Right renal cortex interstitium (tissue), 3 donors: ENCODE measurements at places on chromosomes 12 and 14.

DNA sequence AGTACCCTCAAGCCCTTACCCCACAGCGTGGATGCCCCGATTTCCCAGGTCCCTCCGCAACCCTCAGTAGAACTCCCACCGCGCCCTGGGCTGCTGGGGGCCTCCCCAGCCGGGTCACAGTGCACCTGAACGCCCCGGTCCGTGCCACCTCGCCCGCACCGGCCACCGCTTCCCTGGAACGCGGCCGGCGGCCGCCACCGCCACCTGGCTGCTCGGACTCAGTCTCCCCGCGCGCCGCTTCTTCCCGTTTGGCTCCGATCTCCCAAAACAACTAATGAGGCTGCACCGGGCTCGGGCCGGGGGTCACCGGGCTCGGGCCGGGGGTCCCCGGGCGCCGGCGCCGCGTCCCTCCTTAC is 1.0 kb downstream of the ITPK1 start:
- DNase-seq = no peak

DNA sequence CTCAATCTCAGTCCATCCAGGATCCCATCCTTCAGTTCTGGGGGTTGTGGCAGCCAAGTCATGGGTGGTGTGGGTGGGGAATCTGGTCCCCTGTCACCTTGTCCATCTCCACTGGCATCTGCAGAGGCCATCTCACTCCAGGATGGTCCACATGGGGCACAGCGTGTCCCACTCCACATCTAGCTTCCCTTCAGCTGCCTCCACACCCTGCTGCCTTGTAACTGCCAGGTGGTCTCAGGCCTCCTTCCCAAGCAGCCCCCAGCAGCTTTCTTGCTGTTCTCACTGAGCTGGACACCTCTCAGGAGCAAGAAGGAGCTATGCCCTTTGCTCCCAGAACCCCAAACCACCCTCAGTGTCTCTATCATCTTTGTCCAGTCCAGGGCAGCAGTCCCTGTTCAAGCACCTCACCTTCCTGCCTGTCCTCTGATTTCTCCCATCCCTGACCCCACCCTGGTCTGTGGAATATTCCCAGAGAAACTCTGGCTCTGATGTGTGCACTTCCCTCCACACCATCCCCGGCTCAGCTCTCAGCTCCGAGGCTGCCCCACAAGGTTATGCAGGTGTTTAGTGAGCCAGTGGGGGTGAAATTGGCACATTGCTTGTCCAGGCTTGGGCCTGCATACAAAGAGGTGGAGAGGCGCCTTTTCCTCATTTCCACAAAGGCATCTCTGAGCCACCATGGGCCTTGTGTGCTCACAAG is 13.7 kb upstream of the DYNC1H1 start:
- DNase-seq = no peak

- DNase-seq = no peak
These were observed 117.4 kb downstream of the DAD1 start for GRCh38 chr14:22471545-22472121.

- no peak for DNase-seq
These were observed 3.1 kb downstream of the C14orf39 start for GRCh38 chr14:60482743-60483142.

- no peak for DNase-seq
These were observed 151.7 kb downstream of the NUAK1 start for GRCh38 chr12:105986779-105987684.

- DNase-seq = no peak
These were observed 27.8 kb downstream of the FBXL14 start for GRCh38 chr12:1566449-1567135.

DNA sequence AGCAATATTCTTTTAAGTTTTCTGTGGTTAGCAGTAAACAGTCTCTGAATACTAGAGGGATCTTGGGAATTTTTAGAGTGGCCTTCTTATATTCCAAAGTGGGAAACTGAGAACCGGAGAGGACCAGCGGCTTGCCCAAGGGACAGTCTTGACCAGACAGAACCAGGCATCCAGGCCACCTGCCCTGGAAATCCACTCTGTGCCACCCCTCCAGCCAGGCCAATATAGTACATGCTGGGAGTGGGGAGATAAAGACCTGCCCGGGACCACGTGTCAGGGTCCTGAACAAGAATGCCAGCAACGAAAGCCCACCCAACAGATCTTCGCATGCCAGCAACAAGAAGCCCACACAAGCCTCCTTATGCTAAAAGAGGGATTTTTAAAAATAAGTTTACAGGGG is 49.4 kb upstream of the RIN3 start:
- no peak for DNase-seq

- no peak for DNase-seq
These were observed 22.6 kb downstream of the DERA start for GRCh38 chr12:15933751-15934150.

DNA sequence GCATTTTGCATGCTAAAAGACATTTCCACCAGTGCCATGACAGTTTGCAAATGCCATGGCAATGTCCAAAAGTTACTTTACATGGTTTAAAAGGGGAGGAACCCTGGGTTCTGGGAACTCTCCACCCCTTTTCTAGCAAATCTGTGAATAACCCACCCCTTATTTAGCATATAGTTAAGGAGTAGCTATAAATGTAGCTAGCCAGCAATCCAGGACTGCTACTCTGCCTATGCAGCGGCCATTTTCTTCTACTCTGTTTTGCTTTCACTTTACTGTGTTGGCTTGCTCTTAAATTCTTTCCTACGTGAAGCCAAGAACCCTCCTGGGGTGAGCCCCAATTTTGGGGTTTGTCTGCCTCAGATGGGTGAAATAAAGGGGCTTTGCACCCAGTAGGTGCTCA is 141.0 kb downstream of the PTPN11 start:
- no peak for DNase-seq

- no peak for DNase-seq
These were observed 67.5 kb downstream of the TNFAIP2 start for GRCh38 chr14:103190741-103191140.

GRCh38 chr12:21353487-21353886 is 18.8 kb upstream of the SLCO1A2 start:
- DNase-seq = no peak

DNA sequence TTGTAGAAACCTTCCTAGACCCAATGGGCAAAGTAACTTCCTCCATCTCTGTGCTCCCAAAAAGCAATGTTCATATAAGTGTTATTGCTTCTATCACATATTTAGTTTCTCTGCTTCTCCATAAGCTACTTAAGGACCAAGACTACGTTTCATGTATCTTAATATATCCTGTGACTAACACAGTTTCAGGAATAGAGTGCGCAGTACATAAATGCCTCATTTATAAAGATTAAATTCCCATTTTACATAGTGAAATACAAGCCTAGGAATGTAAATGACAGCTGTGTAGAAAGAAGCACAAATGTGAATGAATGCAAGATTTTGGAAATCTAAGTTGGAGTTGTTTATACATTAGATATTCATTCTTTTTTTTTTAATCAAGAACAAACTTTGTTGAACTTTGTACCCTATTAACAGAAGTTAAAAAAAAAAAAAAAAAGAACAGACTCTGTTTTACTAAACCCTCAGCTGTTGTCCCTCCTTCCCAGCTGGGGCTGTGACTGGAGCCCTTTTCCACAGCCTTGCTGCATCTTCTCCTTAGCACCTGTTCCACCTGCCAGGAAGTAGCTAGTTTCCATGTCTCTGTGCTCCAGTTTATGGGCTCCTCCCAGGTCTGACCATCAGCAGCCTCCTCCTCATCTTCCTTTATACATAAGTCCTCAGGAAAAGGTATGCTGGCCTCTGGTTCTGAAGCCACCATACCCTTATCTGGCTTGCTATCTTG is 7.0 kb upstream of the METTL17 start:
- no peak for DNase-seq

DNA sequence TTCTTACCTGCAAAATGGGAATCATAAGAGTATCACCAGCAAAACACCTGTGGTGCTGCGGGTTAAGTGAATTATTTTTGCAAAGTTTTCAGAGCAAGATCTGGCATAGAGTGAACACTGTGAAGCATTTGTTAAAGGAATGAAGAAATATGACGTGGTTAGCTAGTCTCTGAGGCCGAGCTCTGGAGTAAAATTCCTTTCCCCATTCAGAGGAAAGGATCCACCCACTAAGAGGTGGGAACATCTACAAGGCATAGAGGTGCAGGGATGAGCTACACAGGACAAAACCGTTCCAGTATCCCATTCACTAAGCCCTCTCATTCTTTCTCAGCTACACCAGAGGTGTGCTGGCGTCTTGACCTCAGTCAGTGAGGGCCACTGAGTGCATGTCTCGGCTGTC is 48.5 kb downstream of the JAG2 start:
- no peak for DNase-seq

DNA sequence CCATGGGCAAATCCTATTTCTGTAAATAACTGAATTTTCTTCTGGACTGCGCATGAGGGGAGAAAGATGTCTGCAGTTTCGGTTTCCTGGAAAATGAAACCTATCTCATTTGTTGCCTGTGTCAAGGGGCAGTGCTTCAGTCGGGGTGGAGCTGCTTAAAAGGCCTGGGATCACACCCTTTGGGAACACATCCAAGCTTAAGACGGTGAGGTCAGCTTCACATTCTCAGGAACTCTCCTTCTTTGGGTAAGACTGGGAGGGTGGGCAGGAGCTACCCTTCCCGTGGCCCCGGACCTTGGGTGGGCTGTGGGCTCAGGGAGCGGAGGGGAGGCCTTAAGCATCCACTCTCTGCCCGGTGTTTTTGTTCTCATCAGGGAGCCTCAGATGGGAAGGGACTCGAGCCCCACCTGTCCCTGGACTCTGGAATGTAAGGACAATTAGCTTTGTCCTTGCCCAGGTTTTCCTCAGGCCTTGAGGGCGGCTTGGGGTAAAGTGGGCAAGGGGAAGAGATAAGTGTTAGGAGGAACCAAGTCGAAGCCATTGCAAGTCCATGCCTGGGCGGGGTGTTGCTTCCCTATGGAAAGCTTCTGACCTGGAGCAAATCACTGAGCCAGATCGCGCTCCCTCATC is at the start of gene IFI27:
IFI27 (plus strand) TSS at position 185 of the 630 bp plus-strand sequence.
- DNase-seq = no peak

GRCh38 chr12:40342010-40342409 is 117.2 kb downstream of the LRRK2 start:
- no peak for DNase-seq

- DNase-seq = no peak
These were observed 78.6 kb downstream of the EML1 start for GRCh38 chr14:99871771-99872170.

DNA sequence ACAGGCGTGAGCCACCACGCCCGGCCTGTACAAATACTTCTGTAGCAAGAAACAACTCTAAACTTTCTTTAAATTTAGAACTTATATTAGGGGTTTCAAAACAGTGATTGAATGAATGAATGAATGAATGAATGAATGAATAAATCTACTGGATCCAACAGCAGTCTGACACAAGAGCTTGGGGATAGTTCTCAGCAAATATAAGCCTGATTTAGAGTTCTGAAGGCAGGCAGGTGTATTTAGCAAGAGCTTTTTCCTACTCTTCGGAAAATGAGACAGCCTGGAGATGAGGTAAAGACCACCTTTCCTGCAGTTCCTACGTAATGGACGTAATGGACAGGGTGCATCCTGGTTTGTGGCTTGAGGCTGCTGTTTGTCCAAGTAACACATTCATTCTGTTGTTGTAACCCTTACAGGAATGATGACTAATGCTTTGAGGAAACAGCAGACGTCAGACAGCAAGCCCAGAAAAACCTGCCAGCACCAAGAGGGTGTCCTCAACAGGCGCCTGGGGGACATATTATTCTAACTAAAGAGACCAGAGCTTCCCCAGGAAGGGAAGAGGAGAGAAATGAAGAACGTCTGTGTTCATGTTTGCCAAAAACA is 277.4 kb upstream of the SOX5 start:
- DNase-seq = no peak

- DNase-seq = no peak
These were observed 150.7 kb downstream of the KTN1 start for GRCh38 chr14:55730592-55731310.

- DNase-seq = no peak
These were observed 12.1 kb upstream of the GPX2 start for GRCh38 chr14:64954491-64955240.

- DNase-seq = no peak
These were observed 6.0 kb upstream of the LGALS3 start for GRCh38 chr14:55123101-55123500.

- DNase-seq = no peak
These were observed 775.1 kb downstream of the FLRT2 start for GRCh38 chr14:86305058-86305457.

GRCh38 chr14:90740081-90740480 is 76.1 kb downstream of the TTC7B start:
- DNase-seq = no peak

DNA sequence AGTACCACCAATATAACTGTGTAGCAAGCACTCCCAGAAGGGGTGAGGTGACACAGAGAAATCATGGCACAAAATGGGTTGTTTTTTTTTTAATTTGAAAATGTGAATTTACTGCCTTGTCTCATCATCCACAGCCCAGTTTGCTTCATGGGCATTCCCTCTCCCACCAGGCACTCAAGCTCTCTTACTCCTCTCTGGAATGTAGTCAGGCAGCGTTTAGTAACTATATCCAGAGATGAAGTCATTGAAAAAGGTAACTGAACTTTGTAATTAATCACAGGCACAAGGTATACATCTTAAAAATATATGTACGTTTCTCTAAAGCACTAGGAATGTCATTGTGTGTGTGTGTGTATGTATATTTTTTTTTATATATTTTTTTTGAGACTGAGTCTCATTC is 91.4 kb downstream of the FAR2 start:
- no peak for DNase-seq

GRCh38 chr12:19055589-19055988 is 73.9 kb upstream of the PLEKHA5 start:
- no peak for DNase-seq

DNA sequence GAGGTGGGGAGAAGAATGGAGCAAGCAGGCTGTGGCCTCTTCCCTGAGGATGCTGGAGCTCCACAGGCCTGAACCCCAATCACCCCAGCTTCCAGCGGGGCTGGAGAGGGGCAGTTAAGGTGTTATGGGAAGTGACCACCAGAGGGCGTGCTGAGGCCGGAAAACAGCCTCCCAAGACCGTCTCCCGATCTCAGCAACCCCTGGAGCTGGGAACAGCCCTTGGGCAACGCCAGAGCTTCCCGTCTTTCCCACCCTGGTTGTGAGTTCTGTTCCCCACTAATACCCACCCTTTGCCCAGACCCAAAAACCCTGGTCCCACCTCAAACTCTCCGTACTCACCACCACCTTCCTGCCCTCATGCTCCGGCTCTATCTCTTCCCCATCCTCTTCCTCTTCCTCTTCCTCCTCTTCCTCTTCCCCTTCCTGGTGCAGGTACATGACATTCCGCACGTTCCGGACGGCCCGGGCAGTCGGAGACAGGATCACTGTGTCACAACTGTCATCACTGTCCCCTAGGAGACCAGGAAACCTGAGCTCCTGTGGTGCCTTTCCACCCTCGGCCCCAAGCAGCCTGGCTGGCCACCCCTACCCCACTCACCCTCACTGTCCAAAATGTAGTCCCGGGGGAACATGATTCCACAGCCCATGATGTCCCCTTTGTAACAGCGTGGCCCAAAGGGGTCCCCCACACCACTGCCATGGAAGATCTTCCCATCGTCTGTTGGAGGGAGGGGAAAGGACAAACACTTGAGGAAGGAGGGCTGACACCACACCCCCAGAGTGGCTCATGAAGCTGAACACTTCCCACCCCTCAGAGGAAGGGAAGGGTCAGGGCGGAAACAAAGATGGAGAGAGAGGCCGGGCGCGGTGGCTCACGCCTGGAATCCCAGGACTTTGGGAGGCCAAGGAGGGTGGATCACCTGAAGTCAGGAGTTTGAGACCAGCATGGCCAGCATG is 12.9 kb downstream of the SPRYD3 start:
- DNase-seq = no peak

- no peak for DNase-seq
These were observed 151.2 kb downstream of the C12orf75 start for GRCh38 chr12:105481392-105482300.

- no peak for DNase-seq
These were observed at the start of gene IFI27L2 for GRCh38 chr14:94129111-94129757. TSS of gene IFI27L2 (minus strand) at chr14:94129604. CDS start at chr14:94129564, 40 bp downstream.

GRCh38 chr12:114767906-114768722 is 84.1 kb upstream of the TBX3 start:
- DNase-seq = peak; percentile 72
